ENCODE measurements at places on chromosomes 4 and X. TPM values are rescaled to one million over a fixed set of nuclear protein-coding genes. Genes with fewer than 3 reads are reported as not detected.

IL2RG gene
- polyA plus RNA-seq: 105 TPM

SPANXN3 gene
- polyA plus RNA-seq: not detected

SERPINA7 gene
- polyA plus RNA-seq: not detected

RTL9 gene
- not detected for polyA plus RNA-seq

CTSO gene
- 49.1 TPM for polyA plus RNA-seq

GLRA2 gene
- polyA plus RNA-seq: not detected

NLGN3 gene
- polyA plus RNA-seq: 0.46 TPM

TMEM165 gene
- 96.4 TPM for polyA plus RNA-seq

MMGT1 gene
- polyA plus RNA-seq: 14.2 TPM

DNA sequence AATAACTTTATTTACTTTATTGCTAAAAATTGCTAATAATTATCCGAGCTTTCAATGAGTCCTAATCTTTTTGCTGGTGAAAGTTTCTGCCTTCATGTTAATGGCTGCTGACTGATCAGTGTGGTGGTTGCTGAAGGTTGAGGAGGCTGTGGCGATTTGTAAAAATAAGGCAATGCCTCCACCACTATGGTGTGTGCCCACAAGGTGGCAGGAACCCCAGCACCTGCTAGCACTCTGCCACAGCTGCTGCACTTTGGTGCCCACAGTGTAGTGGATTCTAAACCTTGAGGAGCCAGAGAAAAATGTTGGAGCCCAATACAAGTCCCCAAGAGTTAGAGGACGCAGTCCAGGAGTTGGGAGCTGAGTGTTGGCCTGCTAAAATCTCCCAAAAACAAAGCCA lies 1237.1 kb downstream of the PCDH19 start:
- H3K27me3 ChIP-seq: no peaks in the 10 kb centered on the region
- H3K27ac ChIP-seq: no peak overlapping the region
- no peak overlapping the region for H3K4me3 ChIP-seq

GRCh38 chr4:141636082-141636770 lies at the start of gene IL15:
Gene IL15 (plus strand): TSS chr4:141636583. CDS start chr4:141719465, 82,882 bp downstream.
- peak within 1 kb of the TSS; percentile 98 for H3K4me3 ChIP-seq
- H3K27ac ChIP-seq: peak within 1 kb of the TSS; percentile 91
- H3K27me3 ChIP-seq: peaks cover 5% of the 10 kb centered on the region
- no peaks in the 10 kb centered on the region for H3K36me3 ChIP-seq
- DNase-seq: peak; percentile 81
- peaks cover 47% of the 10 kb centered on the region for H3K4me1 ChIP-seq

GRCh38 chr4:96887857-96888256 lies 1048.0 kb downstream of the PDHA2 start:
- H3K27ac ChIP-seq: no peak overlapping the region
- no peak for DNase-seq
- H3K36me3 ChIP-seq: no peaks in the 10 kb centered on the region
- no peaks in the 10 kb centered on the region for H3K27me3 ChIP-seq
- no peaks in the 10 kb centered on the region for H3K4me1 ChIP-seq

DNA sequence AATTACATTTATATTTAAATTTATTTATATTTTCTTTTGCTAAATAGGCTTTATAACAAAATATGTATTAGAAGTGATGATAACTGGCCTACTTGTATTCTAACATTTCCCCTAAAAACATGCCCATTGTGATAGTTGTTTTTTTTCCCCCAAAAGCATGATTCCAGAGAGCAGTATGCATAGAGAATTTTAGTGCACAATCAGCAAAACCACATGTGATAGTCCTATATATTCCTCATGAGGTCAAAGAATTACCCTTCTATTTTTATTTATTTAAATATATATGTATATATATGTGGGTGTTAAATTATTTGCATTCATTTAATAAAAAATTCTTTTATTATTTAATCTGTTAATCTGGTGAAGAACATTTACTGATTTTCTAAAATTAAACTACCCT lies 78.2 kb upstream of the TLL1 start:
- H3K27me3 ChIP-seq: no peaks in the 10 kb centered on the region
- DNase-seq: no peak
- H3K4me3 ChIP-seq: no peak overlapping the region
- H3K27ac ChIP-seq: no peak overlapping the region
- no peaks in the 10 kb centered on the region for H3K4me1 ChIP-seq

- H3K27me3 ChIP-seq: no peaks in the 10 kb centered on the region
- peak overlapping the region; percentile 72 for H3K27ac ChIP-seq
- H3K36me3 ChIP-seq: no peaks in the 10 kb centered on the region
- no peak overlapping the region for H3K4me3 ChIP-seq
- DNase-seq: peak; percentile 48
- H3K4me1 ChIP-seq: peaks cover 69% of the 10 kb centered on the region
These were observed 19.6 kb upstream of the NSUN7 start for GRCh38 chr4:40730091-40730679.
